ENCODE measurements at places on chromosomes 1 and 21.

DNA sequence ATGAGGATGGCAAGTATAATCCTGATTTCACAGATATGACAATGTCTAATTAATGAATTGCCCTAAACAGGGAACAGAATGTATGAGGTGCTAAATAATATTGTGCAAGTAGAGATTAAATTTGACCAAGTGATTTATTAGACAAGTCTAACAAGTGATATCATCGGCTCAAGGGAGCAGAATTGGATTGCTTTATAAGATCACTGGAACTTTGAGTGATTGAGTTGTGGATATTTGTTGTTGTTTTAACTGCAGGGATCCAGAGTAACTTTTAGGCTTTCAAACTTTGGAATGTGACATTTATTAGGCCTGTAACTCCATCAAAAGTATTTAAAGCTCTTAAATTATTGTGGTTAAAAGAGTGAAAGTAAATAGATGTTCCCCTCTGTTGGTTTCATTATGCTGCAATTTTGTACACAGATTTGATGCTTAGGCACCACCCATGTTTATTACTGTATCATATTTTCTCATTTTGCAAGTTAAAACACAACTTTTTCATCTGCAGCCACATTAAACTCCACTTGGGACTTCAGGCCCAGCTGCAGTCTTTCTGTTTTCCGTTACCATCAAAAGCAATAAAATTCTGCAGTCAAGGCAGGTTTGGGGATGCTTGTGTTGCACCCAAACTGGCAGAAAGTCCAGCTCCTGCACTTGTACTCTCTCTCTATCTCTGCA lies 206.6 kb downstream of the HLX start:
- DNase-seq = no peak

- DNase-seq = no peak
Observed at GRCh38 chr1:225808136-225808535, 1.8 kb upstream of the EPHX1 start.

GRCh38 chr1:201608635-201609395 lies 69.9 kb downstream of the NAV1 start:
- no peak for DNase-seq

- DNase-seq = no peak
Observed at GRCh38 chr1:82704393-82704792, 903.7 kb downstream of the ADGRL2 start.

DNA sequence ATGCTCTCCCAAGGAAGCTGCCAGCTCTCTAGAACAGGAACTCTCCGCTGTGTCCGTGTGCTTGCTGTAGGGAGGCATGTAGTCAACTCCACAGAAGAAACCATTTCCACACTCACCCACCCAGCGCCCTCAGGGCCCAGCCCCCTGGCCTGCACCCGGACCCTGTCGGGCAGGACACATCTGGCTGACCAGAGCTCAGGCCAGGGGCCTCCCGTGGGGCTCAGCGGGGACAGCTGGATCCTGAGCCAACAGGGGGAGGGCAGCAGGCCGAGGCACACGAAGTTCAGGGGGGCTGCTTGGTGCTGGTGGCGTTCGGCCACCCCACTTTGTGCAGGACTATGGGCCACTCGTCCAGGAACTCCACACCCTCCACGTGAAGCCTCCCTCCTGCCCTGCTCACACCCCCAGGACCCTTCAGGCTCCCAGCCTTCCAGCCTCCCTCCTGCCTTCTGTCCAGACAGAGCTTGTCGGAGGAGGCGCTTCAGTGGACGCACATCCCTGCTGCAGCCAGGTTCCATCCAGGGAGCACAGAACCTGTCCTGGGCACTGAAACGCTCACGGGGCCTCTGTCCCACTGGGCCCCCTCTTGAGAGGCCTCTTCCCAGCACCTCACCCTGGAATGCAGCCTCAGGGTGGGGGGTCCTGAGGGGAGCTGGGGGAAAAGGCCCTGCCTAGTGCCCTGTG lies 15.0 kb upstream of the FAAP20 start:
- DNase-seq = no peak

Data from DND-41 (cell line).